Right lobe of liver (tissue), 6 donors: ENCODE measurements at places on chromosomes 11 and 22. TPM values are rescaled to one million over a fixed set of nuclear protein-coding genes. Genes with fewer than 3 reads are reported as not detected.
A peak's percentile ranks its signal among the peaks of the same experiment; 100 is the strongest.

Gene UCP2
- 41.3 TPM for total RNA-seq

Gene UCP3
- 1.2 TPM for total RNA-seq

Gene GDPD4
- 0.53 TPM for total RNA-seq

Gene CCDC116
- not detected for total RNA-seq

Gene LRRC55
- total RNA-seq = 0.06 TPM

GRCh38 chr11:12756454-12756806 is 82.2 kb downstream of the TEAD1 start:
- DNase-seq = no peak

DNA sequence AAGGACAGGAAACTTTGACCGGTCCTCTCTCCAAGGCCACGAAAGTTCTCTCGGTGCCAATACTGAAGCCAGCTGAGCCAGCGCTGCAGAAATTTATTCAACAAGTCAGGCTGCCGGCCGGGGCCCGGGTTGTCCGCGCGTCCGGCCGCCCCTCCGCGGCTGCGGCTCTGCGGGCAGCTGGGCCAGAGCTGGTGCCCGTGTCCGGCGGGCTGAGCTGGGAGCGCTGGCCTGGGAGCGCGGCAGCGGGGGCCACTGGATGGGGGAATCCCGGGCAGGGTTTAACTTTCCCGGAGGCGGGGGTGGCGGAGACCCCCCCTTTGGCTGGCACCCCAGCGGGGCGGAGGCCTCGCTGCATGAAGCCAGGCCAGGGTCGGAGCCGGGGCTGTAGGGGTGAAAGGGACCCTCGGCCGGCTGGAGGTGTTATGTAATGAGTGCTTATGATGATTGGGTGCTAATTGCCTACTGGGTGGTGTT is 12.3 kb upstream of the CACNA1I start:
- DNase-seq = no peak

DNA sequence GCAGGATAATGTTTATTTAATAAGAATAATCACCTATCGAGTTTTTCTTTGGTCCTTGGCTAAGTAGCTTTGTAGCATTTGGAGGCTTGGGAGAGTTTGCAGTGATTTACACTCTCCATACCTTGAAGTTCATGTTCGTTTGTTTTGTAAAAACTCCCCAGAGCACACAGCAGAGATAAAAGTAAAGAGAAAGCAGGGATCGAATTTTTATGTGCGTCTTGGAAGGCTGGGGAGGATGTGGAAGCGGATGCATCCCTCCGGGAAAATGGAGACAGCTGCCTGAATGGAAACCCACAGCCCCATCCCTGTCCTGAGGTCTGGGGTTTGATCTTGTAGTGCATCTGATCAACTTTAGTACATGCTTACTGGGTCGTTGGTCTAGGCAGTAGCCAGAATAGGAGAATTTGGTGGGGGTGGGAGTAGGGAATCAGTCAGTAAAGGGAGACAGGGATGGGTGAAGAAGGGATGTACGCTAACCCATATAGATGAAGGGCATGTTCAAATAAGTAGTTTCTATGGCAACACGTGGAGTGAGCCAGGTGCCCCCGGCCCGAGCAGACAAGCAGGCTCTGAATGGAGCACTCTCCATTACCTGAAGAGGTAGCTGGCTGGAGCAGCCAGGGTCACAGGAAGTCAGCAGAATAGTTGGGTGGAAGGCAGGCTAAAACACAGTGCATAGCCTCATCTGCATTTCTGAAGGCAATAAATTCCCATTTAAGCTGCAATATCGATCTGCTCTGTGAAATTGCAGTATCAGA is 147.8 kb downstream of the COMMD9 start:
- no peak for DNase-seq

- no peak for DNase-seq
Observed at GRCh38 chr11:34564807-34565241, 51.2 kb upstream of the ELF5 start.

DNA sequence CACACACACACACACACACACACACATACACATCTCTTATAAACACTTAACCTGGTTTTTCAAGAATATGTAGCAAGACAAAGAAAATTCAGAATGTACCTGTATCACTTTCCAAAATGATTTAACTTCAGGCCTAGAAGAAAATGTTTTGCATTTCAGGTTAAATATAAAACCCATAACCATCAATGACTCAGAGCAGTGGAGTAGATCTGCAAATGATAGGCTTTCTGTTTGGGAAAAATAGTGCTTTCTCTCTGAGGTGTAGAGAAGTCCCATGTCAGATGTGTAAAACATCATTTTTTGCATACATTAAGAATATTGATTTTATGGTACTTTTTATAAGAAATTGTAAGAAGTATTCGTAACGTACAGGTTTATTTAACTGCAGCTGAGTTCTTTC is 116.9 kb downstream of the STK33 start:
- DNase-seq = no peak

DNA sequence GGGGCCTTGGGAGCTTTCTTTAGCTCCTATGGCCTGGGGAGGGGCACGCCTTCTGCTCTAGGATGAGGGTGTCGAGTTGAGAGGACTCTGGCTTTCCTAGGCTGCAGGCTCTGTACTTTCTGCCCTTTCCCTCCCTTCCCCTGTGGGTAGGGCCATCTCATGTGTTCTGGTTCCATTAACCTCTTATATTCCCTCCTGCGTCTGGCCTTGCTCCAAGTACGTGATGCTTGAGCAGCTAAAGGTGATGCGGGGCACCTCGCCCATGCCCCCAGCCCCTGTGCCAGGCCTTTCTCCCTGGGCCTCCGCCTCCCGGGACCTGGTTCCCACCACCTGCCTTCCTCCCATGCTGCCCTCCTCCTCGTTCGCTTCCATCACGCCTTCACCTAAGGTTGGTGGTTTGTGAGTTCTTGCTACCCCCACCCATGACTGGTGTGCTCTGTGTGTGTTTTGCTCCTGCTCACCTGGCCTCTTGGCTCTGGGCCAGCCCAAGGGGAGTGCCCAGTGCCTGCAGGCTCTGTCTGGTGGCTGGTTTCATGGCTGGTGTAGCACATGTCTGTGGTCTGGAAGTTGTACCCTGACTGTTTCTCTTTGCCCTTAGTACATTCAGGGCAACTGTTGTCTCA is 34.1 kb downstream of the PHLDB1 start:
- DNase-seq = no peak

DNA sequence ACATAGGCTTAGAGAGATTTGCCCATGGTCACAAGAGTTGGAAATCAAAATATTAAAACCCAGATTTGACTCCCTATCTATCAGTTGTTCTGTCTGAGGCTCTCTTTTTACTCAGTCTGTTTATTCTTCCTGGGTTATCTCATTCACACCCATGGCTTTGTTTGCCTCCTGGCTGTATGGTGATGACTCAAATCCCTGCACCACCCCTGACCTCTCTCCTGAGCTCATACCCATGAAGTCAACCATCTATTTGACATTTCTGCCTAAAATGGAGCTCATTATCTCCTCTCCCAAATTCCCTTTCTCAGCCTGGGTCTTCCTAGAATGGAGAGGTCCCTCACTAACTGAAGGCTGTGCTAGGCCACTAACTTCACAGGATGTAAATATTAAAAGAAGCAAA is 27.8 kb upstream of the CCDC134 start:
- no peak for DNase-seq

- DNase-seq = no peak
Observed at GRCh38 chr11:68013611-68014156, 3.6 kb downstream of the ALDH3B1 start.

- no peak for DNase-seq
Observed at GRCh38 chr11:96006037-96006436, 82.1 kb upstream of the MTMR2 start.

- DNase-seq = peak; percentile 52
Observed at GRCh38 chr11:113113801-113114704, 152.8 kb downstream of the NCAM1 start.

- DNase-seq = no peak
Observed at GRCh38 chr22:23106344-23106743, 35.4 kb downstream of the RSPH14 start.

GRCh38 chr11:122491509-122491908 is 164.0 kb upstream of the UBASH3B start:
- DNase-seq = no peak
